ENCODE measurements at places on chromosomes 7 and 10.

- DNase-seq, result no peak
Measured at GRCh38 chr7:25595996-25596395, 367.7 kb upstream of the NPVF start.

GRCh38 chr7:138756591-138757242 lies 41.1 kb upstream of the TMEM213 start:
- no peak for DNase-seq

GRCh38 chr7:74317146-74317782 lies 28.1 kb downstream of the CLIP2 start:
- no peak for DNase-seq

GRCh38 chr7:91240376-91240941 lies 23.8 kb upstream of the FZD1 start:
- DNase-seq, result no peak

DNA sequence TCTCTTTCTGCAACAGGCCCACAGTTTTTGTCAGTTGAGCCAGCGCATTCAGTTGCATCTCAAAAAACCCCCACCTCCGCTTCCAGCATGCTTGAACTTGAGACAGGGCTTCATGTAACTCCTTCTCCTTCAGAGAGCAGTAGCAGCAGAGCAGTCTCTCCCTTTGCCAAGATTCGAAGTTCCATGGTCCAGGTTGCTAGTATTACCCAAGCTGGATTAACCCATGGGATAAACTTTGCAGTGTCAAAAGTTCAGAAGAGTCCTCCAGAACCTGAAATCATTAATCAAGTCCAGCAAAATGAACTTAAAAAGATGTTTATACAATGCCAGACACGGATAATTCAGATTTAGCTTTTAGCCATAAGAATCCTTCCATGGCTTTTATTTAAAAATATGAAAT lies 45.2 kb downstream of the MCMBP start:
- no peak for DNase-seq

GRCh38 chr10:127999297-128000129 lies 92.6 kb downstream of the PTPRE start:
- DNase-seq, result no peak

- DNase-seq, result no peak
Measured at GRCh38 chr10:62545160-62546066, 171.2 kb downstream of the ZNF365 start.

GRCh38 chr10:33638374-33638773 lies 303.9 kb upstream of the NRP1 start:
- DNase-seq, result no peak

GRCh38 chr10:91592266-91592975 lies 40.5 kb downstream of the PPP1R3C start:
- no peak for DNase-seq

DNA sequence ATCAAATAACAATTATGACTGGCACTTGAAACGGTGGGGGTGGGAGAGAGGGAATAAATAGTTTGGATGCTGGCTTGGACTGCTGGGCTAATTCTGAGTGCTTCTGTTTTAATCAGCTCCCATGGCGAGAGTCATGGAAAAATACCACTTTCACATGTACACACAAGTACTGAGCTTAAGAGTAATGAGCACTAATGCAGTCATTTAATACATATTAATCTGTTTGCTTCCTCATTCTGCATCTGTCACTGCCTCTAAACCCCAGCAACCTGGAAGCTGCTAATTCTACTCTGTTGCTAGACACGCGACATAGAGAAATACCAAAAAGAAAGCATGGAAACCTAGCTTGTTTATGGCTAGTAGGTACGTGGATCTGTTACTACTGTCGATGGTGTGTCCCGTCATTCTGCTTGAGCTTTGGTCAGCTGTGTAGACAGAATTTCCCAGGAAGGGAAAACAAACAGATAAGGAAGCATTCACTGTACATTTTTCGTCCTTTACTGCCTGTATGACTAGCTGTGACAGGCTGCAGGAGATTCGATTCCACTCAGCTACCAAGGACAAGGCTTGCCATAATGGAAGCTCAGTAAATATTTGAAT lies 238.8 kb downstream of the BAMBI start:
- no peak for DNase-seq

GRCh38 chr10:80608706-80609105 lies 71.0 kb downstream of the SH2D4B start:
- no peak for DNase-seq

DNA sequence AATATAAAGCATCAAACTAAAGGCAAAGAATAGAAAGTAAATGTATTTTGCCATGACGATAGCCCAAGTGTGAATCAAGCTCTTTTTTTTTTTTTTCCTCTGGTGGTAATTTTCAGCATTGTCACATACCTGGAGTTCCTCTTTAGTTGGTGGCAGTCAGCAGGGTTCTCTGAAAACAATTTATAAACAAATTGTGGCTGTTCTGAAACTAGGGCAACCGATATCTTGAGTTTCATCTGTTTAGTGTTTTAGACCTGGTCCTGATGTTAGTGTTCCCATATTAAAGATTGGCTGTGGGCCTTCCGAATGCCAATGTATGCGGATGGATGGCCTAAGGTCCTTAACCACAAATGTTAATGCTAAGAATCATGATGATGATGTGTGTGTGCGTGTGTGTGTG lies 713.1 kb downstream of the GATA3 start:
- no peak for DNase-seq

DNA sequence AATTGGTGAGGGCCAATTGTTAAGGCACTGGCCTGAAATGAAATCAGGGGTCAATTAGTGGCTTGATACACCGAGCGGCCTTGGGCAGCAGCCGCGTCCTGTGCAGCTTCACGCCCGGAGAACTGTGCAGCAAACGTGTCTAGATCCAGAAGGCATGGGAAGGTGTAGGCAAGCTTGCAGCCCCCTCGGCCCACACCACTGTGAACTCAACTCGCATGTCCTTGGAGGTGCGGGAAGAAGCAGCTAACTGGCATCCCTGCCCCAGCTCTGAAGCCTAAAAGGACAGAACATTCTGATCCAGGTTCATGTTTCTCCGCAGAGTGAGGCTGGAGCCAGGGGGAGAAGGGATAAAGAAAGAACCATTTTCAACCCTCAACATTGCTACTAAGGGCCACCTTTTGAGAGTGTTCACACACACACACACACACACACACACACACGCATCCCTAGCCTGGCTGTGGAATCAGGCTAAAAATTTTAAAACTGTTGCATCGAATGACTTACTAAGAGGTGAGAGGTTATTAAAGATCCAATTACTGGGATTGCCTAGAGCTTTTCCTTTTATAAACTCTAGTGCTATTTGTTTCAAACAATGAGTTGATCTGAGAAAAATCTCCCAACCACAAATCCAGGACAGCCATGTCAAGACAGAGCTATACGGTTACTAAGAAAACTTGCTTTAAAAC lies 104.0 kb downstream of the PARP12 start:
- DNase-seq, result no peak

DNA sequence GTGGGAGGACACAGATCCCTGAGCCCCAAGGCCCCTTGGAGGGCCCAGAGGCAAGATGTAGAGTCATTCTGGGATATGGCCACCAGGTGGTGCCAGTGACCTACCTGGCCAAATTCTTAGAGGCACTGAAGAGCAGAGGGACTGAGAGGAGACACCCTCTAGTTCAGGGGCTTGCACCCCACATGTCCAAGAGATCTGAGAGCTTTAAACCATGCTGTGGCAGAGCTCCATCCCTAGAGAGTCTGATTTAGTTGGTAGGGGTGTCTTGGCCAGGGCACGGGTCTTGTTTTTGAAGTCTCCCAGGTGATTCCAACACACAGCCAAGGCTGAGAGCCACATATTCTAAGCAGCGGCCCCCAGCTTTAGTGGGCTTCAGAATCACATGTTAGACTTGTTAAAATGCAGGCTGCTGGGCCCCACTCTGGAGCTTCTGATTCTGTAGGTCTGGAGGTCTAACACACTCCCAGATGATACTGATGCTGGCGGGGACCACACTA lies 52.5 kb downstream of the PRF1 start:
- peak; percentile 79 for DNase-seq

DNA sequence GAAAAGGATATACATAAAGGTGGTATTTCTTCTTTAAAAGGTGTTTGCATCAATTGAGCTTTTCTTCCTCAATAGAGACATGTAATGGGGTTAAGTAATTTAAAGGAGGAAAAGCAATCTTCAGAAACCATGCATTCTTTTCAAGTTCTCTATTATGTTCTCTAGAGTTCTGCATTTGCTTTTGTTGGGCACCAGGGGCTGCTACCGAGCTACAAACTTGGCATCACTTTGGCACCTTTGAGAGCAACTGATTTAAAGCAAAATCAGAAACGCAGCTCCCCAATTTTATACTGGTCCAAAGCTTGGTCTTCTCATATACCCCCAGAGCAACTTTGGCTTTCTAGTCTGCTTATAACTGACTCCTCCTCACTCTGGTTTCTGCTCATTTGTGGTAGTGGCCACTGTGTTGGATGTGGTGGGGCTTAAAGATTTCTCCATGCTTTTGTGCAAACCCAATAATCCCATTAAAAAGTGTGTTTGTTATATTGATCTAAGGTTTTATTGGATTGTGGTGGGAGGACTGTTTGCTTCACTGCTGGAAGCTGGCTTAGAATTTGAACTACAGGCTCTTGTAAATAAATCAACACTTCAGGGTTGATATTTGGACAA lies 712.1 kb downstream of the PHTF2 start:
- DNase-seq, result no peak

DNA sequence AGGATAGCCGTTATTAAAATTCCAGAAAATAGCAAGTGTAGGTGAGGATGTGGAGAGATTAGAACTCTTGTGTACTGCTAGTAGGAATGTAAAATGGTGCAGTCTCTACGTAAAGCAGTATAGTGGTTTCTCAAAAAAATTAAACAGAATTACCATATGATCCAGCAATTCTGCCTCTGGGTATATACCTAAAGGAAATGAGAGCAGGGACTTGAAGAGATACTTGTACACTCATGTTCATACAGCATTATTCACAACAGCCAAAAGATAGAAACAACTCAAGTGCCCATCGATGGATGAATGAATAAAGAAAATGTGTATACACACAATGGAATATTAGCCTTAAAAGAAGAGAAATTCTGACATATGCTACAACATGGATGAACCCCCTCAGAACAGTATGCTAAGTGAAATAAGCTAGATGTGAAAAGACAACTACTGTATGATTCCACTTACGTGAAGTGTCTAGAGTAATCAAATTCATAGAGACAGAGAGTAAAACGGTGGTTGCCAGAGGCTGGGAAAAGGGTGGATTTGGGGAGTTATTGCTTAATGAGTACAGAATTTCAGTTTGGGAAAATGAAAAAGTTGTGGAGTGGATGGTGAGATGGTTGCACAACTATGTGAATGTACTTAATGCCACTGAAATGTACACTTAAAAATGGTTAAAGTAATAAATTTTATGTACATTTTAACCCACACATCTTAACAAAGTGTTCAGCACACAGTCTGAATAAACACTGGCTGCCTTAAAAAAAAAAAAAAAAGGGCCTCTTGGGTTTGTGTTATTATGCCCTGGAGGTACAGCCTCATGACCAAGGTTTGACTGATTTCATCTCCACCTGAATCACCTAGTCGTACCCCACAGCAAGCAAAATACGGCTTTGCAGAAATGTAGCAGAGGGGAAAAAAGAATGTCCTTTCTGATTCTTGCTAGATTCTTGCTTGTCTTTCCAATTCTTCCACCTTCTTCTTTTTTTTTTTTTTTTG lies 26.2 kb downstream of the BUB3 start:
- DNase-seq, result no peak

DNA sequence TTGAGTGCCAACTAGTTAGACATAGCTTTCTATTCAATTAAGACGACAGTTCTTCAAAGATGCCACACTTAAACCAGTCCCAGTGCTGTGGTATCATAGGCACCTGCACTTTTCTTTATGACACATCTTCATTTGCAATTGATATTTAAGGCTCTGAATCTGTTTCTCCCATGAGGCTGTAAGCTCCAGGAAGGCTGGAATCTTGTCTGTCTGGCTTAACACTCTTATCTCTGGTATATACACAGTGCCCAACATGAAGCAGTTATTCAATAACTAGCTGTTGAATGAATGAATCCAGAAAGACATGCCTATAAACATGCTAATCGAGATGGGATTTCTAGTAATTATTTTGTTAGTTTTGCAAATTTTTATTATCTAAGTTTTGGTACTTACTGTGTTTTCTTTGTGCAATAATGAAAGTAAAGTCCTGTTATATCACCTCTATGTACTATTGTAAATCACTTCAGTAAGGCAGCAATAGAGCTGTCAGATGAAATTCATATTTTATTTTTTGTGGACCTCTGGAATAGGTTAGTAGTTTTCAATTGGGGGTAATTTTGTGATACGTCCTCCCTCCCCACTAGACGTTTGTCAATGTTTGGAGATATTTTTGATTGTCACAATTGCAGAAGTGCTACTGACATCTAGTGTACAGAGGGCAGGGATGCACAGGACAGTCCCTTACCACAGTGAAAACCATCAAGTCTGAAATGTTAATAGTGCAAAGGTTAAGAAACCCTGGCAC lies 51.3 kb upstream of the STEAP4 start:
- DNase-seq, result no peak

DNA sequence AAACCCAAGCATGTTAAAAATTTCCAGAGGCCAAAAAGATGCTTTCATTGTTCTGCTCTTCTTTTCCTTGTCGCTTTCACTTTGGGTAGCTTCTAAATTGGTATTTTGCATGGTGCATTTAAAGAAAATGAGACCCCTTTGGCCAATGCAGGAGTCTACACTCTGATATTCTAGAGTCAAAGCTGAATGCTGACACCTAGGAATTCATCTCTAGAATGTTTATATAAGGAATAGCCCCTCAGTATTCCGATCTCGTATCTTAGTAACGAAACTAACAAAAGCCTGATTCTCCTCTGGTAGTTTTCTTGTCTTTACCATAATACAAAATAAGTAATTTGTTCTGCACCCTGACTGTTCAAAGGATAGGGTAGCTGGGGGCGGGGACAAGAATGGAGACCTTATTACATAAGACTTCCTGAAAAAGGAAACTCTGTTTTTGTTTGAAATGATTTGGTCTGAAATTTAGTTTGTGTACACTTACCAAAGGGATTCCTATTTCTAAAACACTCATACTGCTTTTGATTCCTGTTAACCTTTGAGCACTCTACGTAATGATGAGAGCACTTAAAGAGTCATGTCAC lies 17.1 kb downstream of the IKZF1 start:
- DNase-seq, result peak; percentile 81

- no peak for DNase-seq
Measured at GRCh38 chr7:138226001-138226476, 149.8 kb downstream of the AKR1D1 start.

DNA sequence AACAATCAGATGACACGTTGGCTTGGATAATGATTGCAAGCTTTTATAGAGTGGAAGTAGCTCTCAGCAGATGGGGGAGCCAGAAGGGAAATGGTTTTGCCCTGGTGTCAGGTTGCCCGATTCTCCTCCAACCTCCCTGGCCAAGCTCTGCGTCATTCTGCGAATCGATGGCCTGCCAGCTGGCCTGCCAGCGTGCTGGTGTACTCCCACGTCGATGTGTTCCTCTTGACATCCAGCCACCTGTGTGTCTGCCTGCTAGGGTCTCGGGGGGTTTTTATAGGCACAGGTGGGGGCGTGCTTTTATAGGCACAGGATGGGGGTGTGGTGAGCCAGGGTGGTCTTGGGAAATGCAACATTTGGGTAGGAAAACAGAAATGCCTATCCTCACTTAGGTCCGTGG lies 4.6 kb downstream of the NET1 start:
- DNase-seq, result no peak

- no peak for DNase-seq
Measured at GRCh38 chr7:137965942-137966640, 35.8 kb downstream of the CREB3L2 start.
